ENCODE measurements at places on chromosomes 16 and 17. TPM values are rescaled to one million over a fixed set of nuclear protein-coding genes. Genes with fewer than 3 reads are reported as not detected.

- DNase-seq, result no peak
Measured at GRCh38 chr17:2174014-2174413, 119.1 kb downstream of the HIC1 start.

- peak; percentile 95 for DNase-seq
Measured at GRCh38 chr17:8158267-8159031, 4.3 kb downstream of the VAMP2 start.

GRCh38 chr17:82184761-82185160, 27.9 kb downstream of the CCDC57 start:
- DNase-seq, result no peak

GRCh38 chr17:77288115-77288619, 147.4 kb downstream of the SEC14L1 start:
- no peak for DNase-seq

GRCh38 chr17:79993390-79994227, 42.1 kb downstream of the TBC1D16 start:
- peak; percentile 71 for DNase-seq

GRCh38 chr17:51739245-51739886, 419.1 kb downstream of the CA10 start:
- no peak for DNase-seq

DNA sequence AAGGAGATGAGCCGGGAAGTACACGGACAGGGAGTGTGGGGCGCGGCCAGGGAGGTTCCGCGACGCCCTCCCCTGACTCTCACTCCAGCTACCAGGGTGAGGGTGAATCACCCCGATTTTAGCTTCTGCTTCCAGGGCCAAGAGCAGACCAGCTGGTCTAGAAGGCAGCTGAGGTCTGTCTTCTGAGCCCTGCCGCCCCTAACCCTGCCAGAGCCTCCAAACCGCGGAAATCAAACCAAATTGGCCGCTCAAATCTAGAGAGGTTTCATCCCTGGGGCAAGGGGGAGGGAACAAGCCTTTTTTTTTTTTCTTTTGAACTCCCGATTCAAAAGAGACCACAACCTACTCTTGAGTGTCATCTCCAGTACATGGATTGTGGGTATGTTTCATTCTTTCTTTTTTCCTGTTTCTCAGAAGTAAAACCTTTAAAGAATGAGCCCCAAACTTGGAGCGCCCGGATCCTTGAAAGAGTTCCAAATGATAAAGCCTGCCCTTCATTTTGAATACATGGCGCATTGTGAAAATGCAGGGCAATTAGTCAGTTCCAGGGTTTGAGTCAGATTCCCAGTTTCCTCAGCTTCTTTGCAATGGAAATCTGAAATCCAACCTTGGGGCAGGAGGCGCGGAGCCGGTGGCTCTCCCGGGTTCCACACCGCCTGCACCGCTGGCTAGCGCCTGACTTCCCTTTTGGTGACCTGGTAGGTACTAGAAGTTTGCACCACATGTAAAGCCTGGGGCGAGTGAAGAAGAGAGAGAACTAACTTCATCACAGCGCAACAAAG, 16.5 kb upstream of the ZFHX3 start:
- peak; percentile 69 for DNase-seq

GRCh38 chr17:7499161-7499560, 15.0 kb downstream of the POLR2A start:
- DNase-seq, result no peak

DNA sequence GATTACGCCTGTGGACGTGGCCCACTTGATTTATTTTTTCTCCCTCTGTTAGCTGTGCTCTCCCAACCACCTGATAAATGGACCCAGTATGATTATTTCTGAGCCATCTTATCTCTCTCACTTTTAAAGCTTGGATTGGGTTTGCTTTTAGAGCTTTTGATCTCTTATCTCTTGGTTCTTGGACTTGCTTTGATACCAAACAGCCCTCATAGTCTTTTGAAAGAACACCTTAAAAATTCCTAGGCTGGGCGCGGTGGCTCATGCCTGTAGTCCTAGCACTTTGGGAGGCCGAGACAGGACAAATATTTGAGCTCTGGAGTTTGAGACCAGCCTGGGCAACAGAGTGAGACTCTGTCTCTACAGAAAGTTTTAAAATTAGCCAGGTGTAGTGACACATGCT, 25.8 kb downstream of the SMTNL2 start:
- no peak for DNase-seq

- no peak for DNase-seq
Measured at GRCh38 chr16:73886426-73886825, 410.2 kb upstream of the PSMD7 start.

Gene GNG13
- total RNA-seq, result not detected

Gene TMEM204
- not detected for total RNA-seq

Gene UTS2R
- 0.94 TPM for total RNA-seq

Gene CHST4
- total RNA-seq, result 6.8 TPM

Gene HSD17B1
- total RNA-seq, result 1.3 TPM
